Left lobe of liver (tissue), 2 donors: ENCODE measurements at places on chromosomes 3 and 15. TPM values are rescaled to one million over a fixed set of nuclear protein-coding genes. Genes with fewer than 3 reads are reported as not detected.

GUCA1C gene
- not detected for total RNA-seq

TEX9 gene
- 0.81 TPM for total RNA-seq

C3orf80 gene
- 0.10 TPM for total RNA-seq

LYZL4 gene
- total RNA-seq = not detected

GDPGP1 gene
- total RNA-seq = 5.6 TPM

CAMK1 gene
- 24.6 TPM for total RNA-seq

KY gene
- not detected for total RNA-seq

GNAI2 gene
- 115 TPM for total RNA-seq

THAP10 gene
- 0.93 TPM for total RNA-seq

RTF1 gene
- 10.5 TPM for total RNA-seq

TADA3 gene
- total RNA-seq = 25.8 TPM

XIRP1 gene
- not detected for total RNA-seq

DNA sequence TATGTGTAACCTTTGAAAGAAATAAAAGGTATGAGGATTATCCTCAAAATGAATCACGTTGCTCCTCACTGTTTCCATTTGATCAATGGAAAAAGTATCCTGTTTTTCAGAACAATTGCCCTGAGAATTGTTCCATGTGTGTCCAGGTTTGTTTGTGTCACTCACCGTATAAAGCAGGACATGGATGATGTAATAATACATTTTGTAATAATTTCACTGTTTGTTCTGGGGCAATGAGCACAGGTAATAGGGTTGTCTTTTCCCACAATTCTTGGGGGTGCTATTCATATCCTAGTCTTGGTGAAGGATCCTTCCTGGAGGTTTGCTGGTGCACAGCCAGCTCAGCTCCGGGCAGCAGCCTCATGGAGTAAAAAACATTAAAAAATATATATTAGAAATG, 510.8 kb upstream of the MCTP2 start:
- no peak for DNase-seq

GRCh38 chr15:101243420-101243819, 8.4 kb downstream of the CHSY1 start:
- no peak for DNase-seq

DNA sequence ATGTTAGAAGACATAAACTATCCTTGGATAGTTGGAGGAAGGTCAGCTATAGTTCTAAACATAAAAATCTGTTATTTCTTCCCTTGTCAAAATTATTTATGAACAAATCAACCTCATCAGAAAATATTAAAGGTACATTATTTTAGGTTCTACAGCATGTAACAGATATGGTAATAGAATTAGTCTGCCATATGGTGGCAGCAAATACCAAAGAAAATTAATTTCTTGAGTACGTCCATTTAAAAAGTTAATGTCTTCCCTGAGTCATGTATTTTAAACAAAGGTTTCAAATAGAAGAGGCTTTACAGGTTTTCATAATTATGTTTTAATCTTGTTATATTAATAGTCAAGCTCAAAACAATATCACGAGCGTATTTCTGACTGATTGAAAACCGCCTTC, 17.9 kb upstream of the ANKRD28 start:
- no peak for DNase-seq

GRCh38 chr3:78647726-78648125, 1120.1 kb downstream of the ROBO1 start:
- no peak for DNase-seq

GRCh38 chr3:39144095-39144747, 9.2 kb downstream of the CSRNP1 start:
- DNase-seq = peak; percentile 46

GRCh38 chr3:20316238-20316637, 130.2 kb upstream of the SGO1 start:
- DNase-seq = no peak

DNA sequence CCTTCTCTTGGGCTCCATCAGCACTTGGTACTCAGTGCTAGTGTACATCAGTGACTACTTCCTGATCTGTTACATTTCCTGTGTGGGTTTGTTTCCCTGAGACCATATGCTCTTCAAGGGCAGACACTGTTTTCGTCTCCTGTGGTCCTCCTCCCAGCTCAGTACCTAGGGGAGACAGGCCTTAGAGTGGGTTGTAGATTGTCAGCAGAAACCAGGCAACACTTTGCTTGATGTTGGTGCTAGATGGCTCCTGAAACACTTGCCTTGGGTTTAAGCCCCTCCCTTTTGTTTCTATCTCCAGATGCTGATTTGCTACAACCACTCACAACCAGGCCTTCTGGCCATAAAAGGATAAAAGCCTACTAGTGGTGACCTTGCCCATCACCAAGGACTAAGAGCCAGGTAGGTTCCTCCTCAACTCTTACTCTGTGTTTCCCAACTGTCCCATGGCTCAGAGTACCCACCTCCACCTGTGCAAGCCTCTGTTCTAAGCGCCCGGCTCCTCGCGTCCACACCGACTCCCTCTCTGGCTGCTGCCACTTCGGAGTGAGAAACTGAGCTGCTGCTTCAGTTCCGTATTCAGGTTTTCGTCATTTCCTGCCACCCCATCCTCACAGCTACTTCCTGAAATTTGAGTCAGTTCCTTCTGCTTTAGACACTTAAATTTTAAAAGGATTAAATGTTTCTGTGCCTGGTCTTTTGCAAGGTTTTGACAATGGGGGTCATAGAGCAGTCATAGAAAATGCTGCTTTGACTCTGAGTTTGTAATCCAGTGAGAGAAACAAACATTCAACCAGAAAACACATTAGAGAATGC, at the start of gene HCLS1:
HCLS1 (minus strand) TSS at position 548 of the 816 bp plus-strand sequence. CDS start 2,556 bp downstream, outside the sequence.
- DNase-seq = peak; percentile 59

DNA sequence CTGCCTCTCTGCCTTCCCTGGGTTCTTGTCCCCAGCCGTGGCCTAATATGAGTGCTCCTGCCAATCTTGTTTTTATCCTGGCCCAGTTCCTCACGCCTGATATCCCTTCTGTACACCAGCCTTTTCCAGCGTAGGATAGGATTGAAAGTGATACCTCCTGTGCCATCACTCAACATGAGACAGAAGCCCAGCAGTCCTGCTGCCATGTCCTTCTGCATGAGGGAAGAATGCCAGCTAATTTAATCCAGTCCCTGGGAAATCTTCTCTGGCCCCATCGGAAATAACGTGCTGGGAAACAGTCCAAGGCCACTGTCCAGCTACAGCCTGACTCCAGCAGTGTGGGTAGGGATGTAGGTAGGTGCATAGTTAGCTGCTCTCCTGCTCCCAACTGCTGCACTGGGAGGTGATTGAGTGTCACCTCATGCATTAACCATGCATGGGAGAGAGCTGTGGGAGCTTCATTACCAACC, 92.0 kb upstream of the TPM1 start:
- DNase-seq = peak; percentile 61

DNA sequence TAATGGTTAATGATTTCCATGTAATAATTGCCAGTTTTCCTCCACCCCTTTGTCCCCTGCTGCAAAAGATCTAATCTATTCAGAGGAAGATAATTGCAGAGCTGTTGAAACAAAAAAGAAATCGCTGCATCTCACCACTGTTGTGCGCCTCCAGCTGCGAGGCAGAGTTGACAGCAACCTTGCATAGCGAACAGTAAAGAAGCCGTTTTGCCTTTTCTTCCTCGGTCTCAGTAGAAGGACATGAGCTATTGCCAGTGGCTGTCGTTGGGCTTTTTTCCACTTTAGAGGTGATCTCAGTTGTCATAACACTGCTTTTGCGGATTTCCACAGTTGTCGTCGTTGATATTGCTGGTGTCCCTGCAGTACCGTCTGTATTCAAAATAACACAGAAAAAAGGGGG, 314.2 kb downstream of the ZNF385D start:
- no peak for DNase-seq

DNA sequence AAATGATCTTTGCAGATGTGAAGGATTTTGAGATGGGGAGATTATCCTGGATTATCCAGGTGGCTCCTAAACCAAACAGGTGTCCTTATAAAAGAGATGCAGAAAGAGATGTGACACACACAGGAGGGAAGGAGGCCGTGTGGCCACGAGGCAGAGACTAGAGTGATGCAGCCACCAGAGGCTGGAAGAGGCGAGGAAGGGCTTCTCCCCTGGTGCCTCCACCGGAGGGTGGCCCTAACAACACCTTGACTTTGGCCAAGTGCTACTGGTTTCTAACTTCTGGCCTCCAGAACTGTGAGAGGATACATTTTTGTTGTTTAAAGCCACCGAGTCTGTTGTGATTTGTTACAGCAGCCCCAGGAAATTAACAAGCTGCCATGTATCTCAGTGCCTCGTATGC, 127.1 kb downstream of the ASB7 start:
- no peak for DNase-seq

DNA sequence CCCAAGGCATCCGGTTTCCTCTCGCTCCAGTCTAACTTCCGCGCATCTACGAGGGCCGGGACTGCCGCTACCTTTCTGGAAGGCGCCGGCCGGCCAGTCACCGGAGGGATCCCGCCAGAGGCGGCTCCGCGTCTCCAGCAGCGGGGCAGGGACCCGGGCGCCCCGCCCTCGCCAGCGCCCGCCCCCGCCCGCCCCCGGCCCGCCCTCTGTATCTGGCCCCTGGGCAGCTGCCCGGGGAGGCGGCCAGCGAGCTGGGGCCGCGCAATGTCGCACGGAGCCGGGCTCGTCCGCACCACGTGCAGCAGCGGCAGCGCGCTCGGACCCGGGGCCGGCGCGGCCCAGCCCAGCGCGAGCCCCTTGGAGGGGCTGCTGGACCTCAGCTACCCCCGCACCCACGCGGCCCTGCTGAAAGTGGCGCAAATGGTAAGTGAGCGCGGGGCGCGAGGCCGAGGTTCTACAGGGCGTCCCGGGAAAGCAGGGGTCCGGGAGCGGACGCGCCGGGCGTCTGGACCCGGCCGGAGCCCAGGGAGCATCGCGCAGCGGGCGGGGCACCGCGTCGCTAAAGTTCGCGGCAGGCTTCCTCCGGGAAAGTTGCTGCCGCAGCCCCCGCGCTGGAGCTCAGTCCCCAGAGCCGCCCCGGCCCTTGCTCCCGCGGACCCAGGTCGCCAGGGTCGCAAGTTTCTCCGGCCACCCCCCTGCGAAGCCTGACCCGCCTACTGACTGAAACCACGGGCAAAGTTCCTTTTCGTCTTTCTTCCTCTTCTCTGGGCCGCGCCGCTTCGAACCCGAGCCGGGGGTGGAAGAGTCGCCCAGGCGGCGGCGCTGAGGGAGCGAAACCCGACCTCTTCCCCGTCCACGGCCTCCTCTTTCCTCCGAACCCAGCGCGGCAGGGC, at the start of gene CMTM7:
CMTM7 (plus strand) TSS at position 211 of the 893 bp plus-strand sequence; CDS start at position 265, 54 bp downstream.
- peak; percentile 78 for DNase-seq

DNA sequence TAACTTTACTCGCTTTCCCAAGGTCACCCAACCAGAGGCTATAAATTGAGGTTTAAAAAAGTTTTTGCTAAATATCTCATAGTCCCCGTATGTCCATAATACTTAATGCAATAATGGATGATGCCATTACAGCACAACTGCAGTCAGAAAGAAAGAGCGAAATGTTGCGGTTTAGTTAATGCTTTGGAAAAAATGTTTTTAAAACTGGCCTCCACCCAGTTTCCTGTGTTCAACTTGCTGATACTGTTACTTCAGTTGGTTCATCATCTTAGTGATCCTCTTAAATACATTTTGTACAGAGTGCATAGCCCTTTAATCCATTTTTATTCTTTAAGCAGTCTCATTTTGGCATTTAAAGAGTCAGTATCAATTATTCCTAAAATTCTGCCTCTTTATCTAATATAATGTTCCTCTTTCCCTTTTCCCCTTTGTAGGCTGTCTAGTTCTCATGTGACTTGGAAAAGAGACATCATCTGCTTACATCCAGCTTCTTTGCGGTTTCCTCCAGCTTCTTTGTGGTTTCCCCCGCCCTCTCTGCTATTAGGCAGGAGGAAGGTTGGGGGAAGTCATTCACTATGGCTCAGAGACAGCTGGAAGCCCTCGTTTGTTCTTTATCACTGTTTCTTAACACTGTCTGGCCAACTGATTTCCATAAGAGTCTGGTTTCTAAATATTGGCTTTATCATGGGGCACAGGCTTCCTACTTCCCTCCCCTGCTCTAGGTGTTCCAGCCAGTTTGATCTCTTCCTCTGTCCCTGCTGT, 154.3 kb downstream of the GOLIM4 start:
- DNase-seq = no peak

DNA sequence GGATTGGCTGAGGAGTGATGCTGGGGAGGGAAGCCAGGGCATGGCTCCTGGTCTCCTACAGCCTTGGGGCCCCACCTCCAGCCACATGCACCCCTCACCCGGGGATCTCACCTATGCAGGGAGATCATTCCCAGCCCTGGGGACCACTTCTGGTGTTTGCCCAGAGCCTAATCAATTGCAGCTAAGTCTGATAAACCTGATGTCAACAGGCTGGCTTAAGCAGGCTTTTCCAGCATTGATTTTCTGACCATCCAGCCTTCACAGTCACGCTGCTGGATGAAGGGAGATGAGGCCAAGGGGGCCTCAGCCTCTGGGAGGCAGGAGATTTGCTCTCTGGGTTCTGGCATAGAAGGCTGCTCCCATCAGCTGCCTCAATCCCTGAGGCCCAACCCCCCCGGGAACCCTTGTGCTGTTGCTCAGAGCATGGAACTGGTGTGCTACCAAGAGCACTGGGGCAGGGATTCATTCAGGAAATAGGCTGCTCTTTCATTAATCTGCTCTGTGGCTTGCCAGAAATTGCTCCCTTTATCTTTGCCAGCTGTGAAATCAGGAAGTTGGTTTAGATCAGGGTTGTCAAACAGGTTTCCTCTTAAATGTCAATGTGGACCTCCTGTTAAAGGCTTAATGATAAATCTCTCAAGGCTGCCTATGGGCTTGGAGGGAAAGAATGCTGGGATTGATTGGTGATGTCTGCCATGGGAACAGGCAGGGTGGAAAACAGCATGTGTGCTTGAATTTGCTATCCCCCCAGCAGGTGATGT, 19.0 kb downstream of the FAM3D start:
- DNase-seq = no peak

GRCh38 chr3:122572940-122573412, 4.5 kb upstream of the PARP15 start:
- peak; percentile 72 for DNase-seq

DNA sequence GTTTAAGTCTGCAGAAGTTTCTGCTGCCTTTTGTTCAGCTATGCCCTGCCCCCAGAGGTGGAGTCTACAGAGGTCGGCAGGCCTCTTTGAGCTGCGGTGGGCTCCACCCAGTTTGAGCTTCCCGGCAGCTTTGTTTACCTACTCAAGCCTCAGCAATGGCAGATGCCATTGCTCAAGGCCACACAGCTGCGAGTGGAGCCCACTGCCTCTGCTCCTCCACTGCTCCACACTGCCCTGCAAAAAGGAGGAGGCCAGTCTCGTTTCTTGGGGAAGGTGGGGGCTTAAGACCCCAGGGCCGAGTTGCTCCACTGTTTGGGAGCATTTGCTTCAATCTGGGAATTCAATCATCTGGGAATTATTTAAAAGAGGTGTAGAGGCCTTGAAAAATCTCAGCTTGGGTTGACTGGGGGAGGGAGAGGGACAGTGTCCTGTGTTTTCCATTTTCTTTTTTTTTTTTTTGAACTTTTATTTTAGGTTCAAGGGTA, 144.6 kb upstream of the MEF2A start:
- DNase-seq = peak; percentile 22

GRCh38 chr3:118682921-118683320, 351.7 kb downstream of the IGSF11 start:
- no peak for DNase-seq

GRCh38 chr3:158663246-158663645, 9.2 kb downstream of the LXN start:
- DNase-seq = no peak

GRCh38 chr15:70281811-70282307, 184.1 kb upstream of the TLE3 start:
- DNase-seq = peak; percentile 28
